ENCODE measurements at places on chromosomes 2 and 18.

GRCh38 chr2:171482877-171483276 lies 39.4 kb upstream of the CYBRD1 start:
- no peak for DNase-seq

GRCh38 chr18:52715991-52716390 lies 376.0 kb downstream of the DCC start:
- no peak for DNase-seq

DNA sequence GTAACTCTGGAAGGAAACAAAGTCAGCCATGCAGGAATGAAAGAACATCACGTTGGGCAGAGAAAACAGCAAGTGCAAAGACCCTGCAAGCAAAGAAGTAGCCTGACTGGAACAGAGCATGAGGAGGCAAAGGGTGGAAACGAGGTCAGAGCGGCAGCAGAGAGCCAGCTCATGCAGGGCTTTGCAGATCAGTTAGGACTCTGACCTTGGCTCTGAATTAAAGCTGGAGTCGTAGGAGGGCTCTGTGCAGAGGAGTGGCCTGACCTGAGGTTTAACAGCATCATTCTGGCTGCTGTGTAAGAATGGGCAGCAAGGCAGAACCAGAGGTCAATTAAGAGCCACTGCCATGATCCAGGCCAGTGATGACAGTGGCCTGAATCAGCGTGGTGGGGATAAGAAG lies 220.7 kb downstream of the PRKCE start:
- DNase-seq = no peak

DNA sequence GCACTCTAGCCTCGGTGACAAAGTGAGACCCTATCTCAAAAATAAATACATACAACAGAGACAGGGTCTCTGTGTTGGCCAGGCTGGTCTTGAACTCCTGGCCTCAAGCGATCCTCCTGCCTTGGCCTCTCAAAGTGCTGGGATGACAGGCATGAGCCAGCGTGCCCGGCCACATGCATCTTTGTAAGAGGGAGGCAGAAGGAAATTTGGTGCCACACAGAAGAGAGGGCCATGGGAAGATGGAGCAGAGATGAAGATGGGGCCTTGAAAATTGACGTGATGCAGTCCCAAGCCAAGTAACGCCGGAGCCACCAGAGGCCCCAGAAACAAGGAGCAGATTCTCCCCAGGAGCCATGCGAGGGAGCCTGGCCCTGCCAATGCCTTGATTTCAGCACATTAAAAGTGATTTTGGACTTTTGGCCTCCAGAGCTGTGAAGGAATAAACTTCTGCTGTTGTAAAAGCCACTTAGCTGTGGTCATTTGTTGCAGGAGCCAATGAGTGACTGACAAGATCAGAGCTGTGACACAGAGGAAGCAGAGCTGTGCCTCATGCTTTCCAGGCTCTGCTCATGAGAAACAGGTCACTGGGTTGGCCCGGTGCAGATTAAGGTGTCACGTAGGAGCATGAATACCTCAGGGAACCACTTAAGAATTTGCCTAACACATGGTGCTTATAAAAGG lies 2.7 kb upstream of the SLC66A2 start:
- no peak for DNase-seq

GRCh38 chr2:52658598-52658997 lies 1109.0 kb upstream of the CHAC2 start:
- no peak for DNase-seq

DNA sequence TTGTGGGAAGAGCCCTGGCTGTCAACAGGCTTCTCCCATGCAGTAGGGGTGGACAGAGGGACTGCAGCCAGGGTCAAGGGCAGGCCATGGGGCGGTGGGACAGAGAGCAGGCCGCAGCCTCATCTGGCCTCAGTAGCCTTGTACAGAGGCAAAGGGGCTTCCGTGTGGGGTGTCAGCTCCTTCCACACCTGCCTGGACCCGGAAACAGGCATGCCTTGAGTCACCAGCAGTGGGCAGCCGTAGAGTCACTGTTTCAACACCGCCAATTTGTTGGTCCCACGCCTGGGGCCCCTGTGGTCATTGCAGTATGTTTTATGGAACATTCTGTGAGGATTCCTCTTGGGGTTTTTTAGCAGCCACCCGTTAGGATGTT lies 173.0 kb downstream of the SMAD7 start:
- DNase-seq = no peak

GRCh38 chr18:44996261-44996660 lies 315.6 kb downstream of the SETBP1 start:
- DNase-seq = no peak

DNA sequence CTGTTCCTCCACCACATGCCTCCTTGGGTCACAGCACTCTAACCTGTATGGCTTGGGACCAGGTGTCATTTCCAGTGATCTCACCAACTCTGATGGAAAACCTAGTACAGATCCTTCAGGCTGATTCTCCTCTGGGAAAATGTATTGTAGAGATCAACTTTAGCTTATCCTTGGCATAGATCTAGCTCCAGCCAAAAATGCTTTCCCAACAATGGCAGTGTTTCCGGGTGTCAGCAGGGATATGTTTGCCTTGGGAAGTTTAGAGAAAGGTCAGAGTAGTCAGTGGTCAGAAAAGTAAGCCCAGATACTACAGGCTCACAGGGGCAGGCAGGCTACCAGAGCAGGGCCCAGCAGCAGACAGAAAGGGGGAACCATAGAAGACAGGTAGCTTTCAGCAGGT lies 73.6 kb downstream of the CD8B2 start:
- no peak for DNase-seq

DNA sequence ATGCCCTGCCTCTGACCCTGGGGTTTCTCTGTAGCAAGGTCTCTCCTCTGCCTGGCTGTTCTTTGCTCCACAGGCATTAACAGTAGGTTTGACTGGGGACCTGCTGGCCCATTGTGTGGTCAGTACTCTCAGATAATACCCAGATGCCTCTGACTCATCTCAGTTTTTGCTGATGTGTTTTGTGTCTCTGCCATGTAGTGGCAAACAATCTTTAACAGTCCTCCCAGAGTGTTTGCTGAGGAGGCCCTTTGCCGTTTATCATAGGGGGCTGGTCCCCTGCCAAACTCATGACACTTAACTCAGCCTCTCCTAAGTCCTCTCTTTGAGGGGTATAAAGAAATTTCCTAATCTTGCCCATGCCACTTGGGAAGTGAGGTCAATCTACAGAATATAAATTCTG lies 793.7 kb upstream of the FANCL start:
- DNase-seq = no peak

DNA sequence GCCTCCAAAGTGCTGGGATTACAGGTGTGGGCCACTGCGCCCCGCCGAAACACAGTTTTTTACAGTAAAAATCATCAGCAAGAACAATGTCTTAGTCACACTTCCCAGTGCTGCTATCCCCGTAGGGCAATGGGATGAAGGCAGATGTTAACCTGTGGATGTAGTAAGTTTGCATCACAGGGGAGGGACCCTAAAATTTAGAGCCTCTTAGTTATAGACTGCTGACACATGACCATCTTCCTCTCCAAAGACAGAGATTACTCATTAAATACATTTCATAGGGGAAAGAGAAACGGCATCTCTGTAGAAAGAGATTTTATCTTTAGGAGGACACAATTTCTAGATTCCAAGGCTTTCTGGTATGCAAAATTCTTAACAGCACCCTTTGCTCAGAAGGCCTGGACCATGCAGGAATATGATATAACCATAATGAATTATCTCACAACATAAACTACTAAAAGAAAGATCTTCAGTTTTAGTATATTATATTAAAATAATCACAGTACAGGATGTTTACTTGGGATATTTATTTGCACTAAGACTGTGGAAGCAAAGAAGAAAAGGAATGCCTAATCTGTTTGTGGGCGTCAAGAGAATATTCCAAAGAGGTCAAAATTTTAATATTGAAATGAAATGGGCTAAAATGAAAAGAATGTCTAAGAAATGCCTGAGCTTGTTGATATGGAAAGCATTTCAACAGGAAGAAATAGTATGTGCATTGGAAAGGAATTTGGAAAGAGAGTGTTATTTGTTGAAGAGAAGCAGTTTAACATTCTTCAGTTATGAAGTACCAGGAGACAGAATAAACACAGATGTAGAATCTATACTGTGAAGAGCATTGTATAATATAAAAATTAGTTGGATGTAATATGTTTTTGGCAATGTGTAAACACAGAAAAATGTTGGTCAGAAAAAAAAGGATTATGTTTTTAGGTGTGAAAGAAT lies 1228.3 kb upstream of the CHAC2 start:
- no peak for DNase-seq

All from activated CD4-positive, CD25-positive, alpha-beta regulatory T cell treated with anti-CD3 and anti-CD28 coated beads, Interleukin-2, amount 50 U/mL, for 16 hours (primary cell).